ENCODE measurements at places on chromosomes 5 and 9.

DNA sequence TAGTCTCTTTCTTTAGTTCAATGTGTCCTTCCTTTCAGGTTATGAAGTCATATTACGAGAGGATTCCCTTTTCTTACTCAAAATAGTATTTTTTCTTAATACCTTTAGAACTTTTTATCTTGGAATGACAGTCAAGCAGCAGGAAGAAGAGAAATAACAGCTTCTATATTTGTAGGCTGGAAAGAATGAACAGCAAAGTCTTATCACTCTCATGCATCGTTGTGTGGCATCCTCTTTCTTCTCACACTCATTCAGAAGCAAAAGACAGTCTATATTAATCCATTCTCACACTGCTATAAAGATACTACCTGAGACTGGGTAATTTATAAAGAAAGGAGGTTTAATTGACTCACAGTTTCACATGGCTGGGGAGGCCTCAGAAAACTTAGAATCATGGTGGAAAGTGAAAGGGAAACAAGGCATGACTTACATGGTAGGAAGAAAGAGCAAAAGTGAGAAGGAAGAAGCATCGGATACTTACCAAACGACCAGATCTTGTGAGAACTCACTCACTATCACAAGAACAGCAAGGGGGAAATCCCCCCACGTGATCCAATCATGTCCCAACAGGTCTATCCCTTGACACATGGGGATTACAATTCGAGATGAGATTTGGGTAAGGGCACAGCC is 1646.1 kb upstream of the CDH6 start:
- H3K4me3 ChIP-seq: no peak overlapping the region
- no peaks in the 10 kb centered on the region for H3K36me3 ChIP-seq
- no peak for DNase-seq
- H3K27me3 ChIP-seq: no peaks in the 10 kb centered on the region

DNA sequence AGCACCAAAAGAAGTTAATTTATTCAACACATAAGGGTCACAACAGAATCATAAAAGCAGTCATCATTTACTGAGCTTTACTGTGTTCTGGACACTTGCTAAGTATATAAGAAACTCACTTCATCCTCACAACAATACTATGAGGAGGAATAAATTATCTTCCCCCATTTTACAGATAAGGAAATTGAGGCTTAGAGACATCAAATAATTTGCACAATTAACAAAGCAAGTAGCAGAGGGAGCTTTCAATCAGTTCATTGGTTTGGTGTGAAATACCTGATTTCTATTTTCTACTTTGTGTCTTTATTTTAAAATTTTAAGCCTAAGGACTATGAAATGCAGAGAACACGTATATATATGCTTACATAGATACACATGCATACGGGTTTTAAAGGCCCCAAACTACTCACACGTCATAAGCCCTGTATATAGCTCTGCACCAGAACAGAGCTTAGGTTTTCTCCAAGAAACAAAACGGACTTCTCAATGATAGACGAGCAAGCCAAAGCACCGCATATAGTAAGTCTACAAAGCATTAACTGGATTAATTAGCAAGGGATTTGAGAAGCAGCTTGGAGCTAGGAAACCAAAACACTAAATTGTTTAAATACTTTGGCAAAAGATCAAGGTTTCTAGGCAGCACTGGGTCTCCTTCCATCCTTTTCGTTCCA is 95.6 kb downstream of the DENND1A start:
- no peak for DNase-seq
- H3K4me1 ChIP-seq: peaks cover 22% of the 10 kb centered on the region
- H3K4me3 ChIP-seq: peak overlapping the region; percentile 24
- no peak overlapping the region for H3K27ac ChIP-seq

- H3K4me3 ChIP-seq: no peak overlapping the region
- no peaks in the 10 kb centered on the region for H3K4me1 ChIP-seq
- H3K36me3 ChIP-seq: no peaks in the 10 kb centered on the region
- H3K27ac ChIP-seq: no peak overlapping the region
- H3K27me3 ChIP-seq: no peaks in the 10 kb centered on the region
These were observed 472.9 kb upstream of the FTMT start for GRCh38 chr5:121378559-121379359.

GRCh38 chr9:136189394-136190236 is 15.3 kb downstream of the LHX3 start:
- no peaks in the 10 kb centered on the region for H3K36me3 ChIP-seq
- H3K27ac ChIP-seq: no peak overlapping the region
- H3K27me3 ChIP-seq: peaks cover 30% of the 10 kb centered on the region
- DNase-seq: no peak
- H3K4me3 ChIP-seq: no peak overlapping the region

- H3K27me3 ChIP-seq: peaks cover 15% of the 10 kb centered on the region
- H3K36me3 ChIP-seq: peaks cover 4% of the 10 kb centered on the region
- no peak overlapping the region for H3K27ac ChIP-seq
- DNase-seq: no peak
- peak overlapping the region; percentile 49 for H3K4me3 ChIP-seq
These were observed 795 bp upstream of the ASS1 start for GRCh38 chr9:130443840-130444492.

DNA sequence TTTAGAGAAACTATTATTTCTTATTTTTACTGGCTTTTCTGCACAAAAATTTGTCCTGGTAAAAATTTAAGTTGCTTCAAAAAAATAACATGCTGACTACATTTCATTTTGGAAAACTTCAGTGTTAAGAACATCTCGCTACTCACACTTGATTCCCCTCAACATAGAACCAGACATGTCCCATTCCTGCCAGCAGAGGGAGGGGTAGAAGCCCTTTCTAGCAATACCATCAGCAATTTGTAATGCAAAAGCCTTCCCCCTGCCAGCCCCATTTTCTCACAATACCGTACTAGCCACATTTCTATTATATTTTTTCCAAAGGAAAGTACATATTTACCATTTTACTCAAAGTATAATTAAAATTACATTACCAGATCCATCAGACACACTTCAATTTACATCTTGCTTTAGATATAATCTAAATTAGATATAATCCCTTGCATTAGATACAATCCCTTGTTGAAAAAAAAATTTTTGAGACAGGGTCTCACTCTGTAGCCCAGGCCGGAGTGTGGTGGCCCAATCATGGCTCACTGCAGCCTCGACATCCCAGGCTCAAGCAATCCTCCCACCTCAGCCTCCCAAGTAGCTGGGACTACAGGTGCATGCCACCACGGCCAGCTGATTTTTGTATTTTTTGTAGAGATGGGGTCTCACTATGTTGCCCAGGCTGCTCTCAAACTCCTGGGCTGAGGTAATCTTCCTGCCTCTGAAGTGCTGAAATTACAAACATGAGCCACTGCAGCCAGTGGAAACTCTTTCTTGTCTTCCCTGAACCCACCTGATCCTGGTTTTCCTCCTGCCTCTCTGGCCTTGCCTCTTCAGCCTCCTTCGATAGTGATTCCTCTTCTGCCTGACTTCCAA is 39.6 kb upstream of the IDNK start:
- H3K27me3 ChIP-seq: no peaks in the 10 kb centered on the region
- DNase-seq: peak; percentile 23
- H3K36me3 ChIP-seq: peaks cover 10% of the 10 kb centered on the region
- H3K4me3 ChIP-seq: no peak overlapping the region
- H3K27ac ChIP-seq: no peak overlapping the region

GRCh38 chr5:42878550-42878949 is 66.9 kb upstream of the SELENOP start:
- no peak for DNase-seq
- H3K27ac ChIP-seq: no peak overlapping the region
- no peak overlapping the region for H3K4me3 ChIP-seq
- H3K36me3 ChIP-seq: no peaks in the 10 kb centered on the region
- peaks cover 4% of the 10 kb centered on the region for H3K4me1 ChIP-seq

DNA sequence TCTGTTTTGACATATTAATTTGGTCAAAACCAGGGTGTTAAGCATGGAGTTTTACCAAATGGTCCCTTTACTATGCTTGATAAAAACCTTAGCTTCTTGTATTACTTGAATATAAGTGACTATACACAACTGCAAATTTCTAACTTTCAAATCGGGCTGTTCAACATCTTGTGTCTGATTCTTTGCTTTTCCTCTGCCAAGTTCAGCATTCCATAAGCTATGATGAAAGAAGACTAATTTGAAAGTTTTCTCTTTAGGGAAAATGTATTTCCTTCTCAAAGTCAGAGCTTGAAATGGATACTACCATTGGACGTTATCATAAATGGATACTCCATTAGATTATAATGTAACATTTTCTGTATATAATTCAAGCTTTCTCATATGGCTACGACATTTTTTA is 792.9 kb downstream of the EFNA5 start:
- no peaks in the 10 kb centered on the region for H3K4me1 ChIP-seq
- no peak overlapping the region for H3K27ac ChIP-seq
- no peak overlapping the region for H3K4me3 ChIP-seq
- no peak for DNase-seq

DNA sequence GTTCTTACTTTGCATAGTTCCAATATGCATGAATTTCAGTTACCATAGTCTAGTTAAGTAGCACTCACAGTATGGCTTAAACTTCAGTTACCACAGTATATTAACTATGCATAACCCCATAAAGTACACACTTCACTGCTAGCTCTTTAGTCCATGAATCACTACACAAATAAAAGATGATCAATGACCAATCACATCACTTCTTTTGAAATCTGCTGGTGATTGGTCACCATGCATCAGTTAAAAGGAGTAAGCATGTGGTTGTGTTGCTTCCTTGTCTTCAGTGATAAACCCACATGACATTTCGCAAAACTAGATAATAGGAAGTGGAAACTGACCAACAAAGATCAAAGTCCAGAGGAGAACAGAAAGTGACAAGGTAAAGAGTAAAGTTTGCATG is 79.0 kb downstream of the TAF11L14 start:
- H3K36me3 ChIP-seq: peaks cover 2% of the 10 kb centered on the region
- H3K27ac ChIP-seq: no peak overlapping the region
- peaks cover 4% of the 10 kb centered on the region for H3K4me1 ChIP-seq
- DNase-seq: no peak

DNA sequence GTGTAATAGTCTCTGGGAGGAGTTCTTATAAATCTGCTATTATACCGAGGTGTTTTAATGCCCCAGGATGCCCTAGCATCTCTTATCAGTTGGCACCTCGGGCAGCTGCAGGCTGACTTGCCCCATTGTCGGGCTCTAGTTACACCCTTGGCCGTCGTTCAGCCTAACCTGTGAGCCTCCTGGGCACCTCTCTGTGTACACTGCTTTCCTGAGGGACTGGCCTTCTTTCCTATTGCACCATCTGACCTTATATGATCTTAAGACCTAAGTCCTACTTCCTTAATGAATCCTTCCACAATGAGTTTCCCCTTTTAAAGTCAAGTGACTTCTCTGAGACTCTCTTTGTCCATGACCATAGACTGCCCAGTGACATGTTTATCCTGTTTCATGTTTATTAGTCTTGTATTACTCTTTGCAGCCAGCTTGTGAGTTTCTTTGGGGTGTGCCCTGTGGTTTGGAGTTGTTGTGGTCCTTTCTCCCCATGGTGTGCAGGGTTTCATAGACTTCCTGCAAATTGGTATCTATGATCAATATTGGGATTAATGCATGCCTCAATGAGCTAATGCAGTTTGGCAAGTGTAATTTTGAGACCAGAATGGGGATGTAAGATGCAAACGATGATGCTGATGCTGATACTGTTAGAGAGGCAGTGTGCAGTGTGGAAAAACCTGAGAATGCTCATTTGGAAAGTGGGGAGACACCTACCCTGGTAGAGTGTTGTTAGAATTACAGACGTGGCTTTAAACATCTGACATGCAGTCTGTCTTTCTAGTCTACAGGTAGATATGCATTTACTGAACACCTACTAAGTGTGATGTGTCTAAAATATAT is 4.9 kb downstream of the DAPK1 start:
- H3K27ac ChIP-seq: no peak overlapping the region
- H3K4me3 ChIP-seq: no peak overlapping the region
- peaks cover 10% of the 10 kb centered on the region for H3K27me3 ChIP-seq
- no peak for DNase-seq
- no peaks in the 10 kb centered on the region for H3K36me3 ChIP-seq

DNA sequence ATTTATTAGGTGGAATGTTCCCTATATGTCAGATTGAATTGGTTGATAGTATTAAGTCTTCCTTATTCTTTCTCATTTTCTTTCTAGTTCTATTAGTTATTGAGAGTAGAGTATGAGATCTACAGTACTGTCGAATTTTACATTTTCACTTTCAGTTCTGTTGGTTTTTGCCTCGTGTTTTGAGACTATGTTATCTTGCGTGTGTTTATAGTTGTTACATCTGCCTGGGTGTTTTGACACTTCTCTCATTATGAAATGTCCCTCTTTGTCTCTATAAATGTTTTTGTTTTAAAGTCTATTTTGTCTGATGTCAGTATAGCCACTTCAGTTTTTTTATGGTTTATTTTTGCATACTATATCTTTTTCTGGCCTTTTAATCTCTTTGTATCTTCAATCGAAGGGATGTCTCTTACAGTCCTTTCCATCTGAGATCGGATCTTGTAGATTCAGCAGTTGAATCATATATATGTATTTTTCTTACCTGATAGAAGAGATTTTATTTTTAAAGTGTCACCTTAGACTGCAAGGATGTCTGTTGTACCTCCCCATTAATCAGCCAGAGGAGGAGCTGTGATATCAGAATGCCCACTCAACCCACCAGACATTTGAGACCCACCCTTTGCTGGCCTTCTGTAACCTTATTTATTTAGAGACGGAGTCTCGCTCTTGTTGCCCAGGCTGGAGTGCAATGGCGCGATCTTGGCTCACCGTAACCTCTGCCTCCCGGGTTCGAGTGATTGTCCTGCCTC is 20.7 kb downstream of the EHMT1 start:
- no peaks in the 10 kb centered on the region for H3K27me3 ChIP-seq
- DNase-seq: no peak
- H3K27ac ChIP-seq: peak overlapping the region; percentile 63
- peaks cover 32% of the 10 kb centered on the region for H3K4me1 ChIP-seq
- H3K4me3 ChIP-seq: peak overlapping the region; percentile 64

DNA sequence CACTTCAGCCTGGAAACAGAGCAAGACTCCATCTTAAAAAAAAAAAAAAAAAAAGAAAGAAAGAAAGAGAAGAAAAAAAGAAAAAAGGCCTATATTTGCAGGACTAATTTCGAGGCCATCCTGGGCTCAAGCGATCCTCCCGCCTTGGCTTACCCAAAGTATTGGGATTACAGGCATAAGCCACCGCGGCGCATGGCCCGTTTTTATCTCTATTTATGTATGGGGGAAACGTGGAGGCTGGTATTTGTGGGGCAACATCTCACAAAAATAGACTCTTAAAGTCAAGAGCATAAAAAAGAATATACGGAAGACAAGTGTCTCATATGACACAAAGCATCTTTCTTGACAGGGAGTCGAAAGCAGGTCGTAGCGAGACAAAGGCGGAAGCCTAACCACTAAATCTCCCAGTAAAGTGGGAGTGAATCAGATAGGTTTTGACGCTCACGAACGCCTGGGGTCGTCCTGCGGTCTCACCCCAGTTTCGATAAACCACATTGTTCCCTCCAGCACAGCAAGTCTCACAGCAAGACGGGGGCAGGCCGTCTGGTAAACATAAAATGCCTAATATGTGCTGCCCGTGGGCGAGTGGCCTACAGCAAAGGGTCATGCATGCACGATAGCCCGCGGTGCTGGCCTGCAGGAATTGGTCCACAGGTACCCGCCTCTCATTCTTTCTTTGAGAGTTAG is 1.8 kb upstream of the TRIM41 start:
- no peaks in the 10 kb centered on the region for H3K36me3 ChIP-seq
- peak overlapping the region; percentile 97 for H3K4me3 ChIP-seq
- no peaks in the 10 kb centered on the region for H3K27me3 ChIP-seq
- DNase-seq: no peak
- H3K27ac ChIP-seq: peak overlapping the region; percentile 96

GRCh38 chr5:96625365-96625764 is 36.8 kb upstream of the CAST start:
- no peak overlapping the region for H3K27ac ChIP-seq
- no peak overlapping the region for H3K4me3 ChIP-seq
- H3K27me3 ChIP-seq: peaks cover 5% of the 10 kb centered on the region
- no peaks in the 10 kb centered on the region for H3K4me1 ChIP-seq
- no peak for DNase-seq
